ENCODE measurements at places on chromosomes 16 and 17.

GRCh38 chr17:59853168-59853918 is 39.4 kb downstream of the TUBD1 start:
- H3K27ac ChIP-seq: peak overlapping the region; percentile 98
- H3K36me3 ChIP-seq: no peaks in the 10 kb centered on the region
- H3K4me3 ChIP-seq: no peak overlapping the region
- H3K4me1 ChIP-seq: peaks cover 68% of the 10 kb centered on the region
- DNase-seq: peak; percentile 97

GRCh38 chr17:41065829-41066624 is at the start of gene KRTAP2-4:
KRTAP2-4 (minus strand) TSS chr17:41065879; CDS start chr17:41065845, 34 bp downstream.
- no peaks in the 10 kb centered on the region for H3K36me3 ChIP-seq
- DNase-seq: peak; percentile 65
- H3K4me1 ChIP-seq: peaks cover 57% of the 10 kb centered on the region
- H3K27ac ChIP-seq: 0 out of 2 replicates have a peak within 1 kb of the TSS, but pooled peaks have one; percentile 14

GRCh38 chr16:67674851-67675578 is 8.4 kb downstream of the C16orf86 start:
- no peak for DNase-seq
- H3K27me3 ChIP-seq: no peaks in the 10 kb centered on the region
- no peak overlapping the region for H3K4me3 ChIP-seq
- no peak overlapping the region for H3K27ac ChIP-seq
- no peaks in the 10 kb centered on the region for H3K4me1 ChIP-seq

DNA sequence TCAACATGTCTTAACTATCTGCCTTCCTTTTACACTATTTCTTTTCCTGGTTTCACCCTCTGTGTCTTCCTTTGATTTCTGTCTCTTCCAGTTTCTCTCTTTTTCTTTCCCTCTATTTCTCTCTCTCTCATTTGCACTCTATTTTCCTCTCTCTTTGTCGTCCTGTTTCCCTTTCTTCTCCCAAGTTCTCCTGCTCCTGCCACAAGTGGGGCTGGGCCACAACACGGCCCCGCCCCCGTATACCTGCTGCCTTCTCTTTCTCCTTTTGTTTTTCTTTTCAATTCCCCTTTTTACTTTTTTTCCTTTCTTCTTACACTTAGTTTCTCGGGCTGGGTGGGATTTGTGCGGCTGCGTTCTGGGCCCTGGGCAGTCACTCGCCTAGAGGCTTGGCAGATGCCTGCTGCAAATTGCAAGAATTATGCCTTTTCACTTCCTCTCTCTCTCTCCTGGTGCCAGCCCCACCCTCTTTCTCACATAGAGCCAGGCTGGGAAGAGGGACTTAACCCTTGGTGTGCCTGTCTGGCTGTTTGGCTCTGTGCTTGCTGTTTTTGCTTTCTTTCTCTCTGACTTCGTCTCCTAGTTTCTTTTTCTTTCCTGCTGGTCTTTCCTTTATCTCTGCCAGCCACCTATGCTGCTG is 2139.4 kb downstream of the TP53TG3F start:
- no peak overlapping the region for H3K4me3 ChIP-seq
- no peaks in the 10 kb centered on the region for H3K27me3 ChIP-seq
- no peaks in the 10 kb centered on the region for H3K36me3 ChIP-seq
- DNase-seq: no peak
- peak overlapping the region; percentile 21 for H3K27ac ChIP-seq

GRCh38 chr17:72393553-72393952 is 272.7 kb downstream of the SOX9 start:
- H3K4me1 ChIP-seq: peaks cover 89% of the 10 kb centered on the region
- H3K4me3 ChIP-seq: peak overlapping the region; percentile 20
- H3K27me3 ChIP-seq: no peaks in the 10 kb centered on the region
- H3K36me3 ChIP-seq: no peaks in the 10 kb centered on the region

- H3K4me1 ChIP-seq: no peaks in the 10 kb centered on the region
- no peak for DNase-seq
- no peak overlapping the region for H3K27ac ChIP-seq
- no peaks in the 10 kb centered on the region for H3K36me3 ChIP-seq
Measured at GRCh38 chr16:62711797-62712196, 675.6 kb upstream of the CDH8 start.

GRCh38 chr16:66604376-66605176 is at the start of gene CMTM3:
CMTM3 (plus strand) TSS chr16:66604704; CDS start chr16:66604806, 102 bp downstream.
- peak; percentile 72 for DNase-seq
- H3K4me3 ChIP-seq: peak within 1 kb of the TSS; percentile 92
- H3K27ac ChIP-seq: peak within 1 kb of the TSS; percentile 85
- H3K36me3 ChIP-seq: peaks cover 22% of the 10 kb centered on the region
- H3K4me1 ChIP-seq: peaks cover 24% of the 10 kb centered on the region

DNA sequence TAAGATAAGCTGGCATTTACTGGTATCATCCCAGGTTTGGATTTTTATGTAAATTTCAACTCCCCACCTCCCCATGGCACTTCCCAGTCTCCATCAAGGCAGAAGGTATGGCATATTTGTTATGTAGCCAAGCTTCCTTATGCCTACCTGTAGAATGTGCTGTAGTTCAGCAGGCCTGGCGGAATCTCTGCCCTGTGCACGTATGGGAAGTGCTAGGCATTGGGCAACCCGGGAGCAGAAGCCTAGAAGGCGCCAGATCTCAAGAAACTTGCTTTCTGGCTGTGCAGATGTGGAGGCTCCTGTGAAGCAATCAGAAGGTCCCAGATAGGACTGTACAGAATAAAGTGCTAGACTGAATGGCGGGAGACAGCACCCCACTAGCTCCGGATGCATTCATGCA is 64.7 kb downstream of the SNX20 start:
- no peaks in the 10 kb centered on the region for H3K27me3 ChIP-seq
- H3K36me3 ChIP-seq: no peaks in the 10 kb centered on the region
- no peak overlapping the region for H3K4me3 ChIP-seq
- H3K27ac ChIP-seq: no peak overlapping the region

GRCh38 chr16:19114359-19115147 is 789 bp downstream of the ITPRIPL2 start:
- peak overlapping the region; percentile 77 for H3K4me3 ChIP-seq
- peak overlapping the region; percentile 78 for H3K27ac ChIP-seq
- DNase-seq: peak; percentile 89
- no peaks in the 10 kb centered on the region for H3K27me3 ChIP-seq
- H3K4me1 ChIP-seq: peaks cover 56% of the 10 kb centered on the region
- H3K36me3 ChIP-seq: peaks cover 44% of the 10 kb centered on the region

GRCh38 chr17:77451245-77451893 is 310.6 kb downstream of the SEC14L1 start:
- peak; percentile 89 for DNase-seq
- H3K4me1 ChIP-seq: peaks cover 72% of the 10 kb centered on the region
- H3K4me3 ChIP-seq: peak overlapping the region; percentile 40

GRCh38 chr17:13725288-13725990 is 123.7 kb upstream of the HS3ST3A1 start:
- peak; percentile 21 for DNase-seq
- H3K36me3 ChIP-seq: no peaks in the 10 kb centered on the region

GRCh38 chr17:66988069-66988798 is 23.7 kb downstream of the CACNG4 start:
- H3K27ac ChIP-seq: no peak overlapping the region
- H3K27me3 ChIP-seq: no peaks in the 10 kb centered on the region
- H3K4me1 ChIP-seq: no peaks in the 10 kb centered on the region
- no peak for DNase-seq

All from SJSA1 (cell line).